Femur (tissue), 1 donor: ENCODE measurements at places on chromosomes 16 and 17.

DNA sequence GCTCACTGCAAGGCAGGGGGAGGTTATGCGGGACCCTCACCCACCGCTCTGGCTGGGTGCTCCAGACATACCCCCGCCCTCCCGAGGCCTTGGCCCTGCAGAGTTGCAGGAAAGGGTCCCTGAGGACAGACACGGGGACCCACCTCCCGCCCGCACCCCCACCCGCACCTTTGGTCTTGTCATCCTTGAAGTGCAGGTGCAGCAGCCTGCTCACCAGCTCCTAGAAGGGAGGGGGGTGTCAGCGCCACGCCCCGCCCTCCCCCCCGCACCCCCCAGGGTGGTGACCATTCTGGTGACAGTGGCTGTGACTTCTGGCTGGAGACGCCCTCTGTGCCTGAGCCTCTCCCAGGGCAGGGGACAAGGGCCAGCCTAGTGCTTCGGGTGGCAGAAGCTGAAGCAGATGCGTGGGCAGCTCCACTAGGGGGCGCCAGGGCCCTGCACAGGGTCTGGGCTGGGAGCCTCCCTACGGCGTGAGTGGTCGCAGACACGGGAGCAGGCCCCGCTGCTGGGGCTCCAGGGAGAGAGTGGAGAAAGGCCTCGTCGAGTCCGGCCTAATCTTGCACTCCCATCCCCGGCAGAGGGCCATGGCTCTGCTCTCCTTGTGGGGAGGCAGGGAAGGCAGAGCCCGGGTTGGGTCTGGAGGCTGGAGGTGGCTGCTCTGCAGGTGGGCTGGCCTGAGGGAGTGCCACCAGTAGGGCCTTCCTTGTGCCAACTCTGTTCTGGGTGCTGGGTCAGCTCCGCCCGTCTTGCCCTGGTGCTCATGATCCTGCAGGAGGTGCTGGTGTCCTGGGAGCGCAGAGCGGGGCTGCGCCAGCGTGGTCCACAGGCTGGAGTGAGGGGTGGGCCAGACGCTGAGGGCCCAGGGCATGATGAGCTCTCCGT, 2.7 kb downstream of the CENPX start:
- no peak for DNase-seq

GRCh38 chr17:50630524-50631194, 4.0 kb upstream of the ABCC3 start:
- no peak for DNase-seq

DNA sequence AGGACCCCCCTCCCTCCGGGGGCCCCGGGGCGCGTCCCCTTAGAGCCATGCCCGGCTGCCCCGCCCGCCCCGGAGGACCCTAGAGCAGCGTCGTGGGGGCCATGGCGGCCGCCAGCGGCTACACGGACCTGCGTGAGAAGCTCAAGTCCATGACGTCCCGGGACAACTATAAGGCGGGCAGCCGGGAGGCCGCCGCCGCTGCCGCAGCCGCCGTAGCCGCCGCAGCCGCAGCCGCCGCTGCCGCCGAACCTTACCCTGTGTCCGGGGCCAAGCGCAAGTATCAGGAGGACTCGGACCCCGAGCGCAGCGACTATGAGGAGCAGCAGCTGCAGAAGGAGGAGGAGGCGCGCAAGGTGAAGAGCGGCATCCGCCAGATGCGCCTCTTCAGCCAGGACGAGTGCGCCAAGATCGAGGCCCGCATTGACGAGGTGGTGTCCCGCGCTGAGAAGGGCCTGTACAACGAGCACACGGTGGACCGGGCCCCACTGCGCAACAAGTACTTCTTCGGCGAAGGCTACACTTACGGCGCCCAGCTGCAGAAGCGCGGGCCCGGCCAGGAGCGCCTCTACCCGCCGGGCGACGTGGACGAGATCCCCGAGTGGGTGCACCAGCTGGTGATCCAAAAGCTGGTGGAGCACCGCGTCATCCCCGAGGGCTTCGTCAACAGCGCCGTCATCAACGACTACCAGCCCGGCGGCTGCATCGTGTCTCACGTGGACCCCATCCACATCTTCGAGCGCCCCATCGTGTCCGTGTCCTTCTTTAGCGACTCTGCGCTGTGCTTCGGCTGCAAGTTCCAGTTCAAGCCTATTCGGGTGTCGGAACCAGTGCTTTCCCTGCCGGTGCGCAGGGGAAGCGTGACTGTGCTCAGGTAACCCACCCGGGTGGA, 759 bp downstream of the ALKBH5 start:
- peak; percentile 62 for DNase-seq

DNA sequence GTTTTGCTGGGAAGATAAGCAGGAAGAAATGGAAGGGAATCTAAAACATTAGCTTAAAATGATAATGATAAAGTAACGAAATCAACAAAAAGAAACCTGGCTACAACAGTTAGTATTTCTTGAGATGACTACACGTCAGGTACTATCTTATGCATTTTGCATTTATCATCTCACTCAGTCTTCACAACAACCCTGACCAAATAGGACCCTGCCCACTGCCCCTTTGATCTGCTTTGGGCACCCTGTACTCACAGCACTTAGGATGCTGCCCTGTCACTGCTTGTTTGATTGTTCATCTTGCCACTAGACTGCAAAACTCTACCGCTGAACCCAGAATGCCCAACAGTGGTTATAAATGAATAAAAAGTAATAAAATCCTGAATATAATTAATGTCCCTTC, 45.2 kb downstream of the MARVELD3 start:
- DNase-seq, result no peak

DNA sequence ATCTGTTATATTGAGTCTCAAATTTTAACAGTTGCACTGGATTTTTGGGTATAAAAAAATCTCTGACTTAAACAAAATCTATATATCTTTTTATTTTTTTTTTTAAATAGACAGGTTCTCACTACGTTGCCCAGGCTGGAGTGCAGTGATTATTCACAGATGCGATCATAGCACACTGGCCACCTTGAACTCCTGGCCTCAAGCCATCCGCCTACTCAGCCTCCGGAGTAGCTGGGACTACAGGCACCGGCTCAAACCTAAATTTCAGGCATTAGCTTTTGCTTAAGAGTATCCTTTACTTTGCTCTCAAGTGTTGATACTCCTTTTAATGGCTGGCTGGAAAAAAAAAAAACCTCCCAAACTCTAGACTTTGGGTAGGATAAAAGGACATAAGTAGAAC, 61.6 kb downstream of the RPGRIP1L start:
- no peak for DNase-seq

DNA sequence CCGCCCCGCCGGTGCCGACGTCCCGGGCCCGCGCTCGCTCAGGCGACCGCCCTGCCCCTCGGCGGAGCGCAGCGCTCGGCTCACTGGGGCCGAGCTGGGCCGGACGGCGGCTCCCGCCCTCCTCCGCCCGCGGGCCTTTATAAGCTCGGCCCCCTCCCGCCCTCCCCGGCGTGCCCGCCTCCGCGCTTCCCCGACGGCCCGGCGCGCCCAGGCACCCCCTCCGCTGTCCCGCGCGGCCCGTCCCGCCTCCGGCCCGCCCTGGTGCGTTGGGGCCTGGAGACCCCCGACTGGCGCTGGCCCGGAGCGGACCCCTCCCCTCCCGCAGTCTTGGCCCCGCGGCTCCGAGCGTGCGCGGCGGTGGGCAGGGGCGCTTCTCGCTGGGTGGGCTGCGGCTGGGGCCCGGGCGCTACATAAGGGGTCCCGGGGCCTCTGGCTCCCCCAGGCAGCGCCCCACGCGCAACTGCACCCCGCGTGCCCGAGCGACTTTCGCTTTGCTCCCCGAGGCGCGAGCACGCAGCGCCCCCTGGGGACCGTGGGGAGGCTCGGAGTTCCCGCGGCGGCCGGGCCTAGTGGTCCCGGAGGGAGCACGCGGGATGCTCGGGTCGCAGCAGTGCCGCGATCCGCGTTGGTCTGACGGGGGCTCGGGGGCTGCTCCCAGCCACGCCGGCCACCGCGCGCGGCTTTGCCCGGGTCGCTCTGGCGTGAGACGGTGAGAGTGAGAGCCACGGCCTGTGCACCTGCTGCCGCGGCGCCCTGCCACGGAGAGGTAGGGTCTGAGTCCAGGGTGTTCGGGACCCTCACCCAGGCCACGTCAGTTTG, at the start of gene PIEZO1:
TSS of gene PIEZO1 (minus strand) at position 115 of the 819 bp plus-strand sequence. CDS start 256 bp downstream, outside the sequence.
- DNase-seq, result peak; percentile 79

GRCh38 chr17:28399808-28400207, 6.2 kb downstream of the SLC46A1 start:
- no peak for DNase-seq

DNA sequence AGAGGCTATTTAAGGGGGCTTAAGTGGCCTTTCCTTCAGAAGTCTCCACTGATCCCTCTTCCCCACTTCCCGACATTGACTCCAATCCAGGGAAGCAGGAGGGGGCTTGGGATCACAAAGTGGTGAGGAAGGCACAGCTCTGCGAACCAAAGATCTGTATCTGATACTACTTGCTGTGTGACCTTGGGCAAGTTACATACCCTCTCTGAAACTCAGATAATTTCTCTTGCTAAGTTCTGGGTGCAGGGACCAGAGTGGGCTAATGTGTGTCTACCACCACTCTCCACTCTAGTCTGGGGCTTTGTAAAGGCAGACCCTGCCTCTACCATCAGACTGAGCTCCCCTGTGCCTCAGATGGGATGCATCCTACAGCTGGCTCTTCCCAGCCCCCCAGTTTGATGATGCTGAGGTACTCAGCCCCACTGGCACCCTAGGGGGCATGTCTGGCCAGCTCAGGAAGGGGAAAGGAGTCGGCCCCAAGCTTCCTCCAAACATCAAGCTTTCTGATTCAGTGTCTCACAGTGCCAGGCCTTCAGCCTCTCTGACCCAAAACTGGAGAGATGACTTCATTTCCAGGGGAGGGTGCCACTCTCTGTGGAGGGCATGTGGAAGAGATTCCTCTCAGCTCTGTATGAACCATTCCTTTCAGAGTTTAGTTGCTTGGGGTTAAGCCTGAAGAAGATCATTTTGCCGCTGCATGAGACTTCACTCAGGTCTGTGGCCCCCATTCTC, 10.9 kb downstream of the DLX4 start:
- DNase-seq, result no peak

DNA sequence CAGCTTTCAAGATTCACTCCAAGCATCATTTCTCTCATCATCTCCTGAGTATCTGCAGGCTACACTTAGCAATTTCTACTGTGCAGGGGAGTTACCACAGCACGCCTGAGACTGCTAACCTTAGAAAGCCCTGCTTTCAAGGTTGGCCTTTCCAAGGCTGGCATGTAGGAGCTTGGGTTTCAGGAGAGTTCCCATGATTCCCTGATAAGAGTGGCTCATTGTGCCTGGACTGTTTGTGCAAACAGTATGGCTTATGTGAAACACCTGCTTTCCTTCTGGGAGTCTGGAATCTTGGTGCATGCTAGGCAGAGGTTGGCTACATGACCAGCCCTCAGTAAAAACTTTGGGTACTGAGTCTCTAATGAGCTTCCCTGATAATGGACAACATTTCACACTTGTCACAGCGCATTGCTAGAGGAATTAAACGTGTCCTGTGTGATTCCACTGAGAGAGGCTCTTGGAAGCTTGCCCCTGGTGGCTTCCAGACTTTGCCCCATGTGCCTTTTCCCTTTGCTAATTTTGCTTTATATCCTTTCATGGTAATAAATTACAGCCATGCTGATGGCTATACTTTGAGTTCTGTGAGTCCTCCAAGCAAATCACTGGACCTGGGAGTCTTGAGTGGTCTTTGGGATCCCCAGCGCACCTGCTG, 19.7 kb upstream of the RGS9 start:
- no peak for DNase-seq

DNA sequence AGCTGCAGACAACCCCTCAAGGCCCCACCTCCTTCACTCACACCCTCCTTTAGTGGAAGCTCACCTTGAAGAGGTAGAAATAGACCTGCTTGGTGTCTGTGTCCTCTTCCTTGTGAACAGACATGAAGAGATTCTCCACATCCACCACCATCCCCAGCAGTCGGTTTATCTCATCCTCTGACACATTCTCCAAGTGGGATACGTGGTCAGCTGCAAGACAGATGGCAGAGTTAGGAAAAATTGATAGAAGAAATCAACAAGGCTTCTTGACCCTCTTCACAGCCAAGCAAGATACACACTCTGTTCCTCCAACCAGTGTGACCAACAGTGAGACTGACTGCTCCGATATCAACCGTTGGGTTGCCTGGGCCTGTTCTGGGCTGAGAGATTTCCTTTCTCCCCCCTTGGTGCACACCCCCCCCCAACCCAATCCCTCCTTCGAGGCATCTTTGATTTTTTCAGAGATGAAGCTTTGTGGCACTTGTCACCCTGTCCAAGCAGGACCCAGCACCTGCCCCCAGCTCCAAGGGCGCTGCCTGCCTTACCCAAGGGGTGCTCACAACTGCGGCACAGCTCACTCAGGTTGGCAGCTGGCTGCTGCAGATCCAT, 902 bp downstream of the KAT2A start:
- DNase-seq, result no peak

GRCh38 chr17:81565231-81565630, 13.1 kb upstream of the FAAP100 start:
- peak; percentile 11 for DNase-seq

GRCh38 chr16:67243481-67243880, 3.8 kb downstream of the FHOD1 start:
- DNase-seq, result peak; percentile 21

- DNase-seq, result no peak
Observed at GRCh38 chr16:9016824-9017223, 53.1 kb upstream of the USP7 start.

GRCh38 chr17:7072406-7072805, 7.6 kb downstream of the CLEC10A start:
- no peak for DNase-seq

DNA sequence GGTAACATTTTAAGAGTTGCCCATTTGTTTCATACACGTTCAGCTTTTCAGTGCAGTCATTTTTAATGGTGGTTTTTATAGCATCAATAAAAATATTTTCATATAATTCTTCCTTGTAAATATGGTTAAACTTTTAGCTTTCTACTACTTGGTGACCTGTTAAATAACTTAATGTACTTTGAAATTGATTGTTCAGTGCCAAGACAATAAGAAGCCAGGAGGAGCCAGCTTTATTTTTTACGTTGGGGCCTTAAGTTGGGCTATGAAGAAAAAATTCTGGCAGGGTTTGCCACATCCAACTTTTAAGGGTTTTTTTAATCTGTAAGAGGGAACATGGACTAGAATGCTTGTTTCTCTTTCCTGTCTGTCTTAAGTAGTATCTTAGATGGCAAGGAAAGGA, 284.2 kb downstream of the FTO start:
- DNase-seq, result no peak

GRCh38 chr17:72884066-72884465, 208.4 kb downstream of the SLC39A11 start:
- no peak for DNase-seq

- no peak for DNase-seq
Observed at GRCh38 chr16:4868535-4868934, 21.3 kb downstream of the UBN1 start.

GRCh38 chr16:83159049-83159448, 532.3 kb downstream of the CDH13 start:
- DNase-seq, result no peak

DNA sequence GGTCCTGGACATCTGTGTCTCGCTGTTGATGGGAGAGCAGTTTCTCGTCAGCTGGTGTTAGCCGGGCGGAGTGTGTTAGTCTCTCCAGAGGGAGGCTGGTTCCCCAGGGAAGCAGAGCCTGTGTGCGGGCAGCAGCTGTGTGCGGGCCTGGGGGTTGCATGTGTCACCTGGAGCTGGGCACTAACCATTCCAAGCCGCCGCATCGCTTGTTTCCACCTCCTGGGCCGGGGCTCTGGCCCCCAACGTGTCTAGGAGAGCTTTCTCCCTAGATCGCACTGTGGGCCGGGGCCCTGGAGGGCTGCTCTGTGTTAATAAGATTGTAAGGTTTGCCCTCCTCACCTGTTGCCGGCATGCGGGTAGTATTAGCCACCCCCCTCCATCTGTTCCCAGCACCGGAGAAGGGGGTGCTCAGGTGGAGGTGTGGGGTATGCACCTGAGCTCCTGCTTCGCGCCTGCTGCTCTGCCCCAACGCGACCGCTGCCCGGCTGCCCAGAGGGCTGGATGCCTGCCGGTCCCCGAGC, 17.9 kb downstream of the GAA start:
- no peak for DNase-seq
